Stimulated activated CD4-positive, alpha-beta T cell treated with anti-CD3 and anti-CD28 coated beads, TNF-alpha, amount 100 ng/mL, for 1 hour (primary cell): ENCODE measurements at places on chromosomes 11 and 22.

GRCh38 chr22:30582788-30583545 is 8.5 kb upstream of the GAL3ST1 start:
- DNase-seq, result no peak

- no peak for DNase-seq
These were observed 4.4 kb upstream of the PGAP2 start for GRCh38 chr11:3803726-3804495.

- DNase-seq, result no peak
These were observed 30.6 kb downstream of the RRP7A start for GRCh38 chr22:42489000-42489399.

GRCh38 chr22:27260087-27260698 is 541.4 kb downstream of the MN1 start:
- DNase-seq, result no peak

DNA sequence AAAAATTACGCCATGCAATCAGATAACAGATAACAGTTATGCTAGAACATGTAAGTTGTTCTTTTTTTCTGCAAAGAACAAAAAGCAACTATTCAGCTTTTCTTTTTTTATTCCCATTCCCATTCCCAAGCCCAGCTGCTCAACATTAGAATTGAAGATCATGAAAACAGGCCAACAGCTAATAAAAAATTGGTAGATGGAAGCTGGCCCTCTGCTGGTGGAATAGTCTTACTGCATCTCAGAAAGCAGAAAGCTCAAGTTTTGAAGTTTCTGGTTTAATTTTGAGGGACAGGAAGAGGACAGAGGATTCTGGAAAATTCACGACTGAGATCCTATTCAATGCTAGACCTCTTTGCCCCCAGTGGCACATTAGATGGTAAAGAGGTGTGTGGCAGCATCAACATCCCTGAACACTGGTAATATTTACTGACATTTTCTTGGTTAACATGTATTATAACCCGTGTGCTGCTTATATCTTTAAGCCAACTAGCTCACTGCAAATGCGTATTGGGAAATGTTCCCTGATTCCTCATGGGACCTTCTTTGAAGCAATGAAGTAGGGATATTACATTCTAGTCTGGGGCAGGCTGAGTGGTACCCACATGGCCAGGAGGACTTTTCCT is 591.2 kb downstream of the OPCML start:
- DNase-seq, result no peak

- no peak for DNase-seq
These were observed 18.1 kb downstream of the RNF141 start for GRCh38 chr11:10522921-10523320.

DNA sequence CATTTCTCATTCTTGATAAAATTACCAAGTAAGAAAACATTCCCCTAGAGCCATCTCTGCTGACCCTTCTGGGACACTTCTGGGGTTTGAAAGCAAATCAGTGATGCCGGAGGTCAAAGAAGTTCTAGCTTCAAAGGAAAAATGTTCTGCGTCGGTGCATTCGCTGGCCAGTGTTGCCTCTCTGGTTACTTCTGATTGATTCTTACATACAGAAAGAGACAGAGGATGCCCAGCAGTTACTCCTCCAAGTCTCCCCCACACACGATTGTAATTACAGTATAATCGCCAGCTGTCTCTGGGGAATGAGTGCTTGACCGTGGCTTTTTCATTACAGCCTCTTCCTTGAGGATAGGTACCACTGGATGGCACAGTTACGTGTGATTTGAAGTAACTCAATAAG is 150.9 kb downstream of the SNX19 start:
- DNase-seq, result no peak

DNA sequence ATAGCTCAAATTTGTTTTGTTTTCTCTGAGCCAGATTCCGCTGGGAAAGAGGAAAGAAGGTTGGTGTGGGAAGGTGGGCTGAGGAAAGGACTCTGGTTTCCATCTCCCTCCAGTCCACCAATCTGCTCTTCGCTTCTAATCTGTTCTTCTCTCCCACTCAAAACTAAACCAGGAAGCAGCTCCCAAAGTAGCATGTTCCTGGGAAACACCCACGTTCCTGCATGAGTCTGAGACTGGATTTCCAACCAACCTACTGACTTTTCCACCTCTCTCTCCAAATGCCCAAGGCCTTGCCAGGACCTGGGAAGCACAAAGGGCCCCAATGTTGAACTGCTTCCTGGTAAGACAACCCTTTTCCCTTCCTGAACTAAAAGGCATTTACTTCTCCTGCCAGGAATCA is 110.2 kb downstream of the WT1 start:
- DNase-seq, result no peak

GRCh38 chr11:75721852-75722668 is 4.4 kb downstream of the MOGAT2 start:
- DNase-seq, result no peak

DNA sequence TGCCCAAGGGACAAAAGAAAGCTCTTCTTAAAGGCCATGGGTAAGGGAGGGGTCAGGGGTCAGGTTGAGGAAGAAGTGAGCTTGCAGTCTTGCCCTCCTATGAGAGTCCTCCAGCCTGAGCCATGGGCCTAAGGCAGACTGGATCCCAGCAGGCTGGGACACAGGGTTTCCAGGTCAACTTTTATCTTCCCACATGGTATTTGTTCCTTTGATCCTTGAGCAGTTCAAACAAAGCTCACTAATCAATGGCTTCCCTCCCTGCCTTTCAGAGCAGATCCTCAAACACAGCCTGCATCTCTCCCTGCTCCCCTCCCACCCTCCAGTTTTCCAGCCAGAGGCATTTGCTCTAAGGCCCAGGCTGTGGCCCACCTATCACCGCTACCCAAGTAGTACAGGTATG is 589.3 kb downstream of the INSC start:
- DNase-seq, result no peak

DNA sequence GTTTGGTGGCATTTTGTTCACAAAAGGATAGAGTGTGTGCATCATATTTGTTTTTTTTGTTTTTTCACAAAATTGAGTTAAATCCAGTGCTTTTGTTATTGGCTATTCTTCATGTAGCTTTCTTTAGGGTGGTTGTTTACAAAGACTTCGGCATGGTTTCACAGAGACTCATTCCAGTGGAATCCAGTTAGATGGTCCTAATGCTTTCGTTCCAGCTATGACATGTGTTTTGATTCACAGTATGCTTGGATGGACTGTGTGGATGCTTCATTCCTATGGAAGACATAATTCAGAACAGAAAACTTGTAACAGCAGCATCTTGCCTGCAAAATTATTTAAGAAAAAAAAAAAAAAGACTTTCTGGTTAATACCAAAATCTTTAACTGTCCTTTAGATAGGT is 97.9 kb downstream of the PDHX start:
- DNase-seq, result no peak

DNA sequence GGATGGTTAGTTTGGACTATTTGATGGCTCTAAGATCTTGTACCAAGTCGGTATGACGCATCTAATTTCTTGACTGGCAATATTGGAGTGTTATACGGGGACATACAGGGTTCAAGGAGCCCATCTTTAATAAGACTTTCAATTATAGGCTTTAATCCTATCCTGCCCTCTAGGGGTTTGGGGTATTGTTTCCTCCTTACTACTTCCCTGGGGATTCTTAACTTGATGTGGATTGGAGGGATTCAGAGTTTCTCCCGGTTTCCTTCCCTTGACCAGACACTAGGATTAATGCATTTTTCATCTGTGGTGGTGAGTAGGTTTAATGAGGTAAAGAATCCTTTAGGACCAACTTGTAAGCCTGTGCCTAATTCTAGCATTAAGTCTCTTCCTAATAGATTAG is 18.8 kb downstream of the CYP2D6 start:
- no peak for DNase-seq

DNA sequence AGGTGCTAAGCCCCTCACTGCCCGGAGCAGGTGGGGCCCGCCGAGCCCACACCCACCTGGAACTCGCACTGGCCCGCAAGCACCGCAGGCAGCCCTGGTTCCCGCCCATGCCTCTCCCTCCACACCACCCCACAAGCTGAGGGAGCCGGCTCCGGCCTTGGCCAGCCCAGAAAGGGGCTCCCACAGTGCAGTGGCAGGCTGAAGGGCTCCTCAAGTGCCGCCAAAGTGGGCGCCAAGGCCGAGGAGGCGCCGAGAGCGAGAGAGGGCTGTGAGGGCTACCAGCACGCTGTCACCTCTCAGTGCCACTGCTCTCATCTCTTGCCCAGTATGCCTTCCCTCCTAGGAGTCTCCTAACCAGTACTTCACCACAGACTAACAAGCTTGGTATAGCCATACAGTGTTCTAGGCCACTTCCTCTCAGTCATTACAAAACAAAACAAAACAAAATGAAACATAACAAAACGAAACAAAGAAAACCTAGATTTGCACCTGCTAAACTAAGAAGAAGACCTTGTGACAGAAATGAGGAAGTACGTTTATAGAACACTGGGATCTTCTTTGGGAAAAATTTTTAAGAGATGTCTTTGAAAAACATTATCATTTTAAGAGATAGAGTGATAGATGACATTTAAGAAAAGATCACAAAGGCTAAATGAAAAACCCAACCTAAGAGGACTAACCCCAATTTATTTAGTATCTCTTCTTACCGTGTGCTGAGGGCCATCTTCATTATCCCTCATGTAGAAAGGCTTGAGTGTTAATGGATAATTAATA is 47.7 kb upstream of the GAB2 start:
- DNase-seq, result no peak

- no peak for DNase-seq
These were observed 4.6 kb upstream of the PC start for GRCh38 chr11:66962801-66963200.

DNA sequence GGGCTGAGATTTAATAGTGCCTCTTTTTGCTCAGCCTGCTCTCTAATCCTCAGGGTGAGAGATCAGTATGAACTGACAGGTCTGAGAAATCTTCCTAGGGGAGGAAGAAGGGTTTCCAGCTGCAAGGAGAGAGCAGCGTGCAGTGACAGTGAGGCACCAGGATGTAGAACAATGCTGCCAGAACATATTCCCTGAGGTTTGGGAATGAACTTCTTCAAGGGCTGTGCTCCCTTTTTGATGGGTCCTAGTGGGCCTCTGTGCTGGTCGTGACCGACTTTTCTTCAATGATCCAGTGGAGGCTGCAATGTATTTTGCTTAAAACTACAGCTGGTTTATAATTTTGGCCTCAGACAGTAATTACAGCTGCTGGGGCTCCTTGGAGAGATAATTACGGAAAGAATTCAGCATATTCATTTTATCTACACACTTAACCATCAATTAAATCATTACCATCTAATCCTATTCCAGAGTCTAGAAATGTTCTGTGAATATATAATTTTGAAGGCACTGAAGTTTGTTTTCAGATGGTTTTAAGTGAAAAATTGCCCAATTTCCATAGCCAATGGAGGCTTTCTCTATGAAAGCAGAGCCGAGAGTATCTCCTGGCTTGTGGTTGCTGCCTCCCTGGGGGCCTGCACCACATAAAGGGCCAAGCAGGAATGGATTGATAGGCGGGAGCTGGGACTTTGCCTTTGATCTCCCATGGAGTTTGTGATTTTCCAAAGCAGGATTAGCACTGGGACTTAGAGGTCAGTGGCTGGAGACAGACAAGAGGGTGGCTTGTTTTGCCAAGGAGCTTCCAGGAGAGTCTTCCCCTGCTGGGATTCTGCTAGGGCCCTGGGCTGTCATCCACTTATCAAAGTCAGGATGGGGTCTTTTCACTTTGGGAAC is 41.0 kb upstream of the OLFML1 start:
- DNase-seq, result no peak

GRCh38 chr11:102824556-102824955 is 18.9 kb downstream of the MMP3 start:
- no peak for DNase-seq

DNA sequence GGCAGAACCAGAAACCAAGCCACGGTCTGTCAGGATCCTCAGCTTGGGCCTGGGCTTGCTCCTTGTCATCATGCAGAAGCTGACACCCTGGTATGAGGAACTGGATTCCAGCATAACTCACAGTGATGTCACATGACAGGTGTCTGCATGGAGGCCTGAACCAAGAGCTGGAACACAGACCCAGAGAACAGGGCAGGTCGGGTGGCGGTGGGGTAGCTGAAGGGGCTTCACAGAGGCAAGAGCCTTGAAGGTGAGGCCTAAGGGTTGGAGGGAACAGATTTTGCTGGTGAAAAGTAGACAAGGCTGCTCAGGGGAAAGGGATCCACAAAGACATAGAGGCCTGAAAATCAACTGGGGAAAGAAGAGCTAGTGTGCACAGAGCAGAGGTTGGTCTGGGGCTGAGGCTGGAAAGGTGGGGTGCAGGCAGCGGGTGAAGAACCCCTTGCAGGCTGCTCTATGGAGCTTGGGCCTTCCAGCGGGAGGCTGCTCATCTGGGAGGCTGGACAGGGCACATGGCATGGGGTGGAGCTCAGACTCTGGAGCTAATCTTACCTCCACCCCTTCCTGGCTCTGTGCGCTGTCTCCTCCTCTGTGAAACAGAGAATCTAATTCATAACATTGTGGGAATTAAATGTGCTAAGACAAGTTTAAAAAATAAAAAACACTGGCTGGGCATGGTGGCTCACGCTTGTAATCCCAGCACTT is 18.4 kb upstream of the RPS3 start:
- no peak for DNase-seq

- no peak for DNase-seq
These were observed 103.0 kb upstream of the CD44 start for GRCh38 chr11:35035894-35036408.

DNA sequence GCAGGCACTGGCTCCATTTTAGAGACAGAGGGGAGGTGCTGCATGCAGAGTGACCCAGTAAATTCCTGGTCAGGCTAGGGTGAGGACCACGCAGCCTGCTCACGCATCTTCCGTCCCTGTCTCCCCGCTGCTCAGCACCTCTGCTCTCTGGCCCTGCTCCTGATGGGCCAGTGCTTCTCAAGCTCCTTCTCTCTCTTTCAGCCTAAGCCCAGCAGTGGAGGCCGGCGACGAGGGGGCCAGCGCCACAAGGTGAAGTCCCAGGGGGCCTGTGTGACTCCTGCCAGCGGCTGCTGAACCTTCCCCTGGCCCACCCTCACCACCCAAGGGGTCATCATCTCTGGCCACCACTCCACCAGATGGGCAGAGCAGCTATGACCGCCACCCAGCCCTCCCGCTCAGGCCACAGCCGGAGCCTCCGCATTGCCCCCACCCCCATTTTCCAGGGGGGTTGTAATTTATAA is 24.7 kb downstream of the GTPBP1 start:
- no peak for DNase-seq

DNA sequence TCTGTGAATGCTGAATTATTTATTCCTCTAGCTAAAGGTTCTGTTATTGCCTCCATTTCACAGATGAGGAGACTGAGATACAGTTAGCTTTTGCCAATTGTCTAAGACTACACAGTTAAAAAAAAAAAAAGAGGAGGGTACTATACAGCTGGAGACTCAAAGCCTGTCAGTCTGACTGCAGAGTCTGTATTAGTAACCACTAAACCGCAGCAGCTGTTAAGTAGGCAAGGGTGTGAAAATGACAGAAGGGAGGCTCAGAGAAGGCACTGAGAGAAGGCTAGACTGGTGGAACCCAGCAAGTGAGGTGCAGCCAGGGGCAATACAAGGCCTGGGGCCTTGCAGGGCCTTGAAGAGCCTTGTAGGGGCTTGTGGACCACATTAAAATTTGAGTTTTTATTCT is 181.2 kb downstream of the CSNK2A3 start:
- no peak for DNase-seq
